ENCODE measurements at places on chromosomes 7 and 10. TPM values are rescaled to one million over a fixed set of nuclear protein-coding genes. Genes with fewer than 3 reads are reported as not detected.

KAZALD1 gene
- 0.49 TPM for total RNA-seq

PSPH gene
- 88.8 TPM for total RNA-seq

MYOZ1 gene
- not detected for total RNA-seq

MGAM2 gene
- not detected for total RNA-seq

ADAMTS14 gene
- 2.5 TPM for total RNA-seq

CHST15 gene
- 11.6 TPM for total RNA-seq

USP6NL gene
- total RNA-seq = 13.1 TPM

ZNF680 gene
- 2.2 TPM for total RNA-seq

SRRM3 gene
- 0.16 TPM for total RNA-seq

NANOS1 gene
- 0.81 TPM for total RNA-seq
